Right ventricle myocardium superior (tissue), 1 donor: ENCODE measurements at places on chromosomes 4 and X. TPM values are rescaled to one million over a fixed set of nuclear protein-coding genes. Genes with fewer than 3 reads are reported as not detected.

Gene TSC22D3
- 66.4 TPM for total RNA-seq

GRCh38 chrX:123731258-123731986 lies 1.4 kb downstream of the THOC2 start:
- DNase-seq = no peak

- no peak for DNase-seq
Measured at GRCh38 chr4:48913346-48913745, 6.8 kb upstream of the OCIAD2 start.

DNA sequence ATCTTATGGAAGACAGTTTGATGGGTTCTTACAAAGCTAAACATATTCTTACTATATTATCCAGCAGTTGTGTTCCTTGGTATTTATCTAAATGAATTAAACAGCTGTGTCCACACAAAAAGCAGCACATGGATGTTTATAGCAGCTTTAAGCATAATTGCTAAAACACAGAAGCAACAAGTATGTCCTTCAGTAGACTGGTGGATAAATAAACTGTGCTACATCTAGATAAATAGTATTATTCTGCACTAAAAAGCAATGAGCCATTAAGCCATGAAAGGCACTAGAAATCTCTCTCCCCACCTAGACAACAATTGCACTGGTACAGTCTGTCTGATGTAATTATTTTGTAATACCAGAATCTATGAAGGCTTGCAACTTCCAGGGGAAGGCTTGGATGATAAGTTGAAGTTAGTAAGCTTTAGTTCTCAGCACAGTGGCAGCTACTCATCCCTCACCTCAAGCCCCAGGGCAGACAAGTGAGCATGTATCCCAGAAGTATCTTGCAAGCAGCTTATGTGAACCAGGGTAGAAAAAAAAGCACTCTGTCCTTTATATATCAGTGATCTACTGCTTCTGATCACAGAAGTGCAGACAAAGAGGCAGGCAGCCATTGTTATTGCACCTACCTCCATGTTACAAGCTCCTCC lies 36.9 kb downstream of the WDR17 start:
- DNase-seq = no peak

Gene ATP2B3
- total RNA-seq = not detected

- DNase-seq = no peak
Measured at GRCh38 chr4:18314731-18315130, 293.2 kb upstream of the LCORL start.

GRCh38 chrX:131704136-131704695 lies 160.3 kb downstream of the OR13H1 start:
- no peak for DNase-seq

DNA sequence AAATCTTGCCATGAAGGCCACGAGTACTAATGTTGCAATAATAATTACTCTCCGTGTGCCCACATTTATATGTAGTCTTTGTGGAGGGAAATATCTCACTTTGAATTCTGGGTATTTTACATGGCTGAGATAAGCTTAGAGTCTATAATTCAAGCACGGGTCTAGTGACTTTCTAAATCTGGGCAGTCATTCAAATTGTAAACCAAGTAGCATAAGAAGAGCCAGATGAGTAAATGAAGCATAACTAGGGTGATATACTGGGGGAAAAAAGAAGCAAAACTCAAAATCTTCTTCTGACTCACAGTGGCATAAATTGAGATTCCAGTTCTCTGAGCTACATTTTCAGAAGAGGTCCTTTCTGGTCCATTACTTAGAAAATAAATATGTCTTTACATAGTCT lies 53.0 kb downstream of the MAPK10 start:
- DNase-seq = no peak

Gene RADX
- 0.97 TPM for total RNA-seq

GRCh38 chr4:7006411-7006810 lies 36.8 kb upstream of the TADA2B start:
- DNase-seq = no peak

GRCh38 chr4:122901247-122902010 lies 21.0 kb downstream of the NUDT6 start:
- no peak for DNase-seq

DNA sequence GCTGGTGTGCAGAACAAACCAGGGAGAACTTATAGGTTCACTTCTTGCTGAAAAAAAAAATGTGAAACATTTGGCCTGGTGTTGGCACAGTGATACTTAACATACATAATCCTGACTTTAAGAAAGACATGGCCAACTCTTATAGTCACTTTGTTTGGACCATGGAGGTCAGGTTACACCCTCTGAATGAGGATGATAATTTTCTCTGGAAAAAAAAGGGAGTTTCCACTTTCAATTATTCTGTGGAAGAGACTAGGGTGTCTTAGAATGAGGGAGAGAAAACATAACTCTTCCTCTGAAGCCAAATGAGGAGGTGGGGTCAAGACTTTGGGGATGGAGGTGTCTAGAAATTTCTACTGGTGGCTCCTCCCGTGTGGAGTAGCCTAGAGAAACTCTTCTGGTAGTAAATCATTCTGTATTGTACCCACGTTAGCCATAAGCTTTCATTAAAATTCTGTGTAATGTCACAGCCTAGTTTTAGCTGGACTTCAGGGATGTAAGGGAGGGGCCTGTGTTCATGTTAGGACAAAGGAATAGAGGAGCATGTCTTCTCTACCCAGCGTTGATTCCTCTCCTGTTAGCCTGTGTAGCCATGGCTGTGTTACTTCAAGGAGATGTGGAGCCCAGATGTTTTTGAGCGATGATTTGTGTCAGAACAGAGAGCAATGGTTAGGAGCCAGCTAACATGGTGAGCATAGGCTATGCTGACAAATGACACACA lies 328.3 kb downstream of the GPAT3 start:
- no peak for DNase-seq
